GM23248 (cell line): ENCODE measurements at places on chromosomes 7 and 10. TPM values are rescaled to one million over a fixed set of nuclear protein-coding genes. Genes with fewer than 3 reads are reported as not detected.

DNA sequence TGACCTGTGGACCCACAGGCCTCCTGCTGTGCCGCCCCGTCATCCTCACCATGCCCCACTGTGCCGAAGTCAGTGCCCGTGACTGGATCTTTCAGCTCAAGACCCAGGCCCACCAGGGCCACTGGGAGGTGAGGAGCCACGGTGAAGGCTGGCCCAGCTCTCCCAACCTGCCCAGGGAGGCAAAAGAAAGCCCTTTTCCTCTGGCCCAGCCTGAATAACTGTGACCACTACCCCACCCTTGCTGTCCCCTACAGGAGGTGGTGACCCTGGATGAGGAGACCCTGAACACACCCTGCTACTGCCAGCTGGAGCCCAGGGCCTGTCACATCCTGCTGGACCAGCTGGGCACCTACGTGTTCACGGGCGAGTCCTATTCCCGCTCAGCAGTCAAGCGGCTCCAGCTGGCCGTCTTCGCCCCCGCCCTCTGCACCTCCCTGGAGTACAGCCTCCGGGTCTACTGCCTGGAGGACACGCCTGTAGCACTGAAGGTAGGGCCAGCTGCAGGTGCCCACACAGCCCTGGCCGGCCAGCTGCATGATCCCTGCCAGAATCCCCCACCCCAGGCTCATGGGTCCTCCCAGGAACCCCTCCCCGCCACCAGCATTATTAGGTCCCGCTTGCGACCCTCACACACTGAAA, 25.5 kb upstream of the SLC29A3 start:
- DNase-seq: no peak

DNA sequence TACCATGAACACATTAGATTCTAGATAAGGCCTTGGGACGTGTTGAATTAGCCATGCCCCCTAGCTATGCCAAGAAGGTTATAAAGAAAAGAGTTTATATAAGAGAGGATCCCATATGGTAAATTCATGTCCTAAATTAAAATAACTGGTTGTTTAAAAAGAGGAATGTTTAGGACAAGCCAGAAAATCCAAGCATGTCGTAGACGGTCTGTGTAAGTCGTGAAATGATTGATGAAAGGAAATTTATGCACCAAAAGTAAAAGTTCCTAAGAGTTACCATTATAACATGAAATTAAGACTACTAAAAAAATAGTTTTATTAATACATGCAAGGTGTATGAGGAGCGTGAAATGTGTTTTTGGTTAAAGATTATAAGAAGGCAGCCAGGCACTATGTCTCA, 624.9 kb downstream of the ARL4A start:
- DNase-seq: no peak

- peak; percentile 60 for DNase-seq
Measured at GRCh38 chr10:75397496-75398199, 3.9 kb downstream of the ZNF503 start.

GRCh38 chr10:33334805-33335550, 511 bp upstream of the NRP1 start:
- peak; percentile 93 for DNase-seq

The SNX10 gene
- total RNA-seq: 1.4 and 1.5 TPM in 2 replicates

The SMNDC1 gene
- 5.1 and 5.3 TPM in 2 replicates for total RNA-seq

- DNase-seq: no peak
Measured at GRCh38 chr10:62000037-62000603, 98.6 kb downstream of the ARID5B start.

DNA sequence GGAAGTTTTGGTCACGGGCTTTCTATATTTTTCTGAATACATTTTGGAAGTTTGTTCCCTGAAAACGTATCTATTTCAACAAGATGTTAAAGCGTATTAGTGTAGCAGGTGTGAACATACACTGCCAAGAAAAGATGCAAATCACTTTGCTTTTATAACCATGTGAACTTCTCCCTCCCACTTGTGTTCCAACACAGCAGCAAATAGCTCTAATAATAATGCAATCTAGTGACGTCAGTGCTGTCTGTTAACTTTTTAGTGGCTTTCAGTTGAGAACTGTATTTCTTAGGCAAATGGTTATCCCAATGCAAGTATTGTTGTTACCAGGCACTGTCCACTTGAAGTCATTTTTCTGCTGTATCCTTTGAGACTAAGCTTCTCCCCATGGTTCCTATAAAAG, 188.4 kb upstream of the IGFBP3 start:
- DNase-seq: peak; percentile 1

The SEPHS1 gene
- 34.0 and 35.0 TPM in 2 replicates for total RNA-seq

- no peak for DNase-seq
Measured at GRCh38 chr10:72267381-72267780, 6.3 kb upstream of the DDIT4 start.

The ASZ1 gene
- not detected in 2 replicates for total RNA-seq

The THSD7A gene
- total RNA-seq: not detected in 2 replicates

DNA sequence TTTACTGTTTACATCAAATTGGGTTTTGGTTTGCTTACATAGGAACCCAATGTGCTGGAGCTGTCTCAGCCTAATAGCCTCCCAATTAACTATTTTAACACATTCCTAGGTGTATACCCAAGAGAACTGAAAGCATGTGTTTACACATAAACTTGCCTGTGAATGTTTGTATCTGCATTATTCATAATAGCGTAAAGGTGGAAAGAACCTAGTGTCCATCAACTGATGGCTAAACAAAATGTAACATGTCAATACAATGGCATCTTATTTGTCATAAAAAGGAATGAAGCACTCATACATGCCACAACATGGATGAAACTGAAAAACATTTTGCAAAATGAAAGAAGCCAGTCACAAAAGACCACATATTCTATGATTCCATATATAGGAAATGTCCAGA, 160.6 kb upstream of the EEPD1 start:
- DNase-seq: no peak

- no peak for DNase-seq
Measured at GRCh38 chr7:30157204-30157603, 22.4 kb downstream of the MTURN start.

The FAM237B gene
- total RNA-seq: not detected in 2 replicates

- no peak for DNase-seq
Measured at GRCh38 chr10:121766426-121766825, 161.4 kb downstream of the ATE1 start.

DNA sequence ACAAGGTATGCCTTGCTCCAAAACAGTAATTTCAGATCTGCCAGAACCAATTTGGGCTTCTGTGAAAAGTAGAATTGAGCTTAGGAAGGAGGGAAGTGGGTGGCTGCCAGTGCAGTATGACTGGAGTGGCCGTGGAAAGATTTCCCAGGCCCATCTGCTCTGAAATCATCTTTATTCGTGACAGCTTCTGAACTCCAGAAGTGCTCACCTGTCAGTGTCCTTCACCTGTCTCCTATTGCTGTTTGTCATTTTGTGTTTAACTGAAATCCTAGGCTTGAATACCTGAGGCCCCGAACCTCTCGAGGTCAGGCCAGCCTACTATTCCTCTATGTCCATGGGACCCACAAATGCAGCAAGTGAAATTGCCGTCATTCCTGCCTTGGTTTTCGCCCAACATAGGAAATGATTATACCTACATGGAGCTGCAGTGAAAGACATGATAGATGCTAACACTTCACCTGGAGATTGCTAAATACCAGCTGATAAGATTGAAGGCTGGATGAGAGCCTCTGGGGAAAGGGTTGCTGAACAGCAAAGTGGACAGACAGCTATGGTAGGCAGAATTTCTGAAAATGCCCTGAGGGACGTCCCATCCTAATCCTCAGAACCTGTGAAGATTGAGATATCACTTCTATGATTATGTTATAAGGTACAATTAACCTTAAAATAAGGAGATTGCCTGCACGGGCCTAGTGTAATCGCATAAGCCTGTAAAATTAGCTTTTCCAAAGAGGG, 82.1 kb downstream of the C1GALT1 start:
- no peak for DNase-seq

DNA sequence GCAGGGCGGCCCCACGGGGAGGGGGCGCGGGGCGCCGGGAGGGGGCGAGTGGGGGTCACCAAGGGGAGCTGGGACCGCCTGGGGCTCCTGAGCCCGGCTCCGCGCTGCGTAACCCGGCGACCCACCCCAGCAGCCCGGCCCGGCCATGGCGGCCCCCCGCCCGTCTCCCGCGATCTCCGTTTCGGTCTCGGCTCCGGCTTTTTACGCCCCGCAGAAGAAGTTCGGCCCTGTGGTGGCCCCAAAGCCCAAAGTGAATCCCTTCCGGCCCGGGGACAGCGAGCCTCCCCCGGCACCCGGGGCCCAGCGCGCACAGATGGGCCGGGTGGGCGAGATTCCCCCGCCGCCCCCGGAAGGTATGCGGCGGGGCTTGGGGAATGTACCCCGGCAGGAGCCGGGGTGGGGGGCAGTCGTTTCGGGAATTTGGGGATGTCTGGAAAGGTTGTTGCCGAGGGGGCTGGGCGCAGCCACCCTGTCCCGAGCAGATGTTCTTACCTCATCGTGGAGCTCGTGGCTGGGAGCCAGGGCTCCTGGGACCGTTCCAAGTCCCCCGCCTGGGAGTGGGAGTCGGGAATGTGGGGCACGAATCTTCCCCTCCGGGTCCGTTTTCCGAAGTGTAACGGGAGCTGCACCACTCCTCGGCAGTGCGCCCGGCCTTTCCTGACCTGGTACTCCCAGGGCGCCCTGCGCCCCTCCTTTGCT, 431 bp downstream of the ZYX start:
- DNase-seq: peak; percentile 72

DNA sequence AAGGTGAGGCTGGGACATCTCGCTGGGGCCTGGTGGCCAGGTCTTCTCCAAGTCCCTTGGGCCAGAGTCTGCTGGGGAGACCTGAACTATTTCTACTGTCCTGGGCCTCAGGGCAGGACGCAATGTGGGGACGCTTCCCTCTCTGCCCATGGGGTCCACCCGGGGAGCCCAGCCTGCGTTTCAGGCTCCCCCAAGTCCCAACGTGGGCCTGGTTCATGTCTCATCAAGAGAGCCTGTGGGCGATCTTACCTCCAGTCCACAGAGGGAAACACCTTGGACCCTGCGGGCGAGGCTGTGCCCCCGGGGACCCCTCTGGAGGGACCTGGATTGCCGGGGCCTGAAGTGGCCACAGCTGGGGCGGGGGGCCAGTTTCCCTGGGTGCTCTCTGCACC, 91.7 kb downstream of the DNAJB6 start:
- DNase-seq: no peak

The TRPV5 gene
- not detected in 2 replicates for total RNA-seq

GRCh38 chr7:117048114-117048866, 95.0 kb downstream of the ST7 start:
- no peak for DNase-seq

GRCh38 chr7:2518737-2519118, 846 bp upstream of the LFNG start:
- DNase-seq: peak; percentile 30
